ENCODE measurements at places on chromosomes 13 and 19. TPM values are rescaled to one million over a fixed set of nuclear protein-coding genes. Genes with fewer than 3 reads are reported as not detected.

Gene TMEM238
- total RNA-seq, result 4.2 TPM

Gene KMT2B
- 13.1 TPM for total RNA-seq

Gene KIR3DL2
- total RNA-seq, result not detected

Gene TJP3
- 5.4 TPM for total RNA-seq

Gene ZNF723
- not detected for total RNA-seq

Gene RBM42
- 39.9 TPM for total RNA-seq

Gene PTPRS
- total RNA-seq, result 166 TPM

Gene ELSPBP1
- not detected for total RNA-seq

Gene IFNL4
- total RNA-seq, result not detected

Gene NOVA2
- 2.9 TPM for total RNA-seq

Gene MEIS3
- total RNA-seq, result 9.9 TPM

Gene ZNF229
- 12.3 TPM for total RNA-seq

Gene TRPM4
- total RNA-seq, result 28.2 TPM

Gene SOX1
- total RNA-seq, result not detected

Gene CYP4F11
- not detected for total RNA-seq

Gene IQCN
- 0.62 TPM for total RNA-seq

Gene ZNF493
- total RNA-seq, result 37.1 TPM

Gene ATCAY
- total RNA-seq, result 0.10 TPM

Gene DACT3
- total RNA-seq, result 11.5 TPM

Gene FGF14
- 0.21 TPM for total RNA-seq

Gene ZIC5
- not detected for total RNA-seq

Gene ADAMTSL5
- 9.0 TPM for total RNA-seq

Gene MEIOSIN
- total RNA-seq, result not detected

Gene LINGO3
- total RNA-seq, result 0.21 TPM

Gene SYNGR4
- total RNA-seq, result not detected

Gene RASIP1
- total RNA-seq, result 24.1 TPM

Gene LSR
- 26.5 TPM for total RNA-seq

Gene C1QTNF9
- total RNA-seq, result 3.8 TPM

Gene SYT5
- not detected for total RNA-seq

Gene COL4A2
- 785 TPM for total RNA-seq

Gene NDUFS7
- 90.7 TPM for total RNA-seq

Gene LGALS14
- total RNA-seq, result not detected

Gene SLC25A41
- total RNA-seq, result 0.41 TPM

Gene GRIK5
- 3.2 TPM for total RNA-seq

Gene KASH5
- total RNA-seq, result not detected

Gene VSIG10L
- total RNA-seq, result 2.5 TPM

Gene ZNF578
- 7.0 TPM for total RNA-seq

Gene PODNL1
- total RNA-seq, result 1.5 TPM

Gene CD177
- total RNA-seq, result 3.3 TPM

Gene SELENOV
- not detected for total RNA-seq
